ENCODE measurements at places on chromosomes 4 and X.

- no peak for DNase-seq
Measured at GRCh38 chr4:24382381-24382780, 202.0 kb downstream of the DHX15 start.

DNA sequence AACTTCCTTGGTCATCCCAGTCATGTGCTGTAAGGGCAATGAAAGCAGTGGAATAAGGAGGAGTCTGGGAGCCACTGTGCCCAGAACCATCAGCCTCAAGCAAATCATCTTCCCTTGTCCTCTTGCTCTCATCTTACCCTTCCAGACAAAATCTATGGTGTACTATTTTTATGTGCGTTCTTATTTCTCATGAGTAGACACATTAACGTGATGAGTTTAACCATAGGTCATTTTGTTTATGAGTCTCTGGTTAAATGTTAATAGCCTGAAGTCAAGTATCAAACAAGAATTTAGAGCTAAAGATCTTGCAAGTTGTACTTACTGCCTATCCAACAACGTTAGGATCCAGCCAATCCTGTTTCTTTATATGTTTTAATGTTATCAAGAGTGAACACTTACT, 495.3 kb downstream of the SPRY1 start:
- DNase-seq, result no peak

DNA sequence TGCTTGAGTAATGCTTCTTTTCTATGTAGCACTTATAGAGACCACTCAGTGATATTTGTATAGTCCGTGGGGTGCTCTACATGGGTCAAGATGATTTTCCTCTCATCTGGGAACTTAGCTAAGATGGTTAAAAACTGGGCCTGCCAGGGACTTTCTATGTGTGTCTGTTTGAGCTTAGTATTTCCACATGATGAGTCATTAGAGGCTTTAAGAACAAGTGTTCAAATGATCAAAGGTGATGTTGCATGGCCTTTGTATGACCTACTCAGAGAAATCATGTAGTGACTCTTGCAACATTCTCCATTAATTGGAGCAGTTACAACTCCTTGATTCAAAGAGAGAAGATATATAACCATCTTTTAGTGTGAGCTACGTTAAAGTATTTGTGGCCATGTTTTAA, 1480.5 kb upstream of the IGFBP7 start:
- DNase-seq, result no peak

DNA sequence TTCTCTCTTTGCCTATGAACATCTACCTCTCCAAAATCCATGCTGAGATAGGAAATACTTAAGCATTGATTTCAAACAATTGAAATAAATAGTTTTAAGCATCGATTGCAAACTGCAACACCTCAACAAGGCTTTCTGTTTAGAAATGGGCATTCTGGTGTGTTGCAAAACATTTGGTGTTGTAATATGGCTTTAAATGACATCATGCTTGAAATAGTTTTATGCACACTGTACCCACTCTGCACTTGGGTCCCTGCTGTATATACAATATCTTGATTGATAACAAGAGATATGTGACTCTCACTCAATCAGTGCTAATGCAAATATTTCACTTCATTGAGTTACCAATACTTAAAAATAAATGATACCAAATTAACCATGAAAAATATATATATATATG, 964.9 kb upstream of the GRIA3 start:
- DNase-seq, result no peak

GRCh38 chrX:37685381-37686359, at the start of gene XK:
TSS of gene XK (plus strand) at chrX:37685791. CDS start at chrX:37685962, 171 bp downstream.
- peak; percentile 17 for DNase-seq

DNA sequence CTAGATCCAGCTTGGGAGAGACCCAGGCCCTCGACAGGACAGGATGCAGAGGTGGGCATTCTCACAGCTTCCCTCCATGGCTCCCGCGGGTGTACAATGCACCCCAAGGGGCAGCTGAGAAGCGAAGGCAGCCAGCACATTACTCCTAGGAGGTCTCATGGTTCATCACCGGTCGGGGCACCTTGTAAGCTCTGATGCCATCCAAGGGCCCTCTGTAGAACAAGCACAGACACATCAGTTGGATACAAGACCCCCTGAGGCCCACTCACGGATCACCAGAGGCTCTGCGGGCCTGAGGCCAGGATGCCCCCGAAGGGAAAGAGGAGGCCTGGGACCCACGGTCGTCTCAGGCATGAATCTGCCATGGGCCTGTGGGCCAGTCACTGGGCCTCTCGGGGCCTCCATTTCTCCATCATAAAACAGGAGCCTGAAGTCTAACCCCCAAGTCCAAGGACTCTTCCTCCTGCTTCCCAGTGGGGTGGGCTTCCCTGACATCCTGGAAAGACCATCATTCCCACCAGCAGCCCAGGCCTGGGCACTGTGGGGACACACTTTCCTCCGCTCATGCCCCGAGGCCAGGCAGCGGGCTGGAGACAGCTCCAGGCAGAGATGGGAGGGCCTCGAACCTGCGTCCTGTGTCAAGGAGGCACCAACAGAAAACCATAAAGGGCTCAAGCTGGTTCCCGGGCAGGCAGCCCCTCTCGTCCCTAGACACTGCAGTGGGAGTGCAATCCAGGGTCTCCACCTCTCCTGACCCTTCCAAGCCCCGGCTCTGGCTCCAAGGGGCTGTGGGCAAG, 20.1 kb downstream of the HMX1 start:
- no peak for DNase-seq

DNA sequence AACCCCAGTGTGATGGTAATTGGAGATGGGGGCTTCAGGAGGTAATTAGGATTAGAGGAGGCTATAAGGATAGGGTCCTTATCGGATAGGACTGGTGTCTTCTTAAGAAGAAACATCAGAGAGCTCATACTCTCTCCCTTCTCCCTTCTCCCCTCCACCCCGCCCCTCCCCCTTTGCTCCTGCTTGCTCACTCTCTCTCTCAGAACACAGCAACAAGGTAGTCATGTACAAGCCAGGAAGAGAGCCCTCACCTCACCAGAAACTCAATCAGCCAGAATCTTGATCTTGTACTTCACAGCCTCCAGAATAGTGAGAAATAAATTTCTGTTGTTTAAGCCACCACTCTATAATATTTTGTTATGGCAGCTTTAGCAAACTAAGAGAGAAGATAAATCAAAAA, 4.5 kb downstream of the DDX60L start:
- DNase-seq, result peak; percentile 22

DNA sequence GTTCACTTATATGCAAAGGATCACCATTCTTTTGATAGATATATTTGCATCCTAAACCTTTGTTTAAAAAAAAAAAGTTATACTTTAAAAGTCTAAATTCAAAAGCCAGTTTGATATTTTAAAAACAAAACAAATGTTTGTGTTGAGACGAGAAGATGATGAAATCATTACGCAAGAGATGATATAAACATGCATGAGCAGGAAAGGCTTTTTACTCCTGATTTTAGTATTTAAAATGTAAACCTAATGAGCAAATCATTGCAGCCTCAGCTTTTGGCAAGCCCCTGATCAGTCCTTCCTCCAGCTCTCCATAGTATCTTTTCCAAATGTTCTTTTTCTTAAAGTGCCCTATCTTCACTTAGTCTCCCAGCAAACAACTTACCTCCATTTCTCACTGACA, 115.6 kb downstream of the ARAP2 start:
- no peak for DNase-seq

DNA sequence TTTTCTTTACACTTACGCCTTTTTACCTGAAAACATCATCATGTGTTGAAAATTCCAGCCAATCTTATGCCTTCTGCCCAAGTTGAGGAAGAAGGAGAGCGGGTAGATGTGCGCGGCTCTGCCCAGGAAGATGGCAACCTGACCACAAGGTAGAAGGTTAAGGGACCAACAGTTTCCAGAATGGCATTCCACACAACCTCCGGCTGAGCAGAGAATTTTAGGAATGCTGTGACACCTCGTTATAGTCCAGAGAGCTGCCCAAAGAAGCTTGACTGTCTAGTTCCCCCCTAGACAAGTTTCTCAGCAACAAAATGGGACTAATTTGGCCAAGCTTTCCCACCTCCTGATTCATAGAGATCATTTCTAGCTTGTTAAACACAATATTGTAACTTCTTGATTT, 75.1 kb downstream of the CHST7 start:
- no peak for DNase-seq

- DNase-seq, result no peak
Measured at GRCh38 chr4:25905371-25905770, 8.6 kb upstream of the SMIM20 start.

DNA sequence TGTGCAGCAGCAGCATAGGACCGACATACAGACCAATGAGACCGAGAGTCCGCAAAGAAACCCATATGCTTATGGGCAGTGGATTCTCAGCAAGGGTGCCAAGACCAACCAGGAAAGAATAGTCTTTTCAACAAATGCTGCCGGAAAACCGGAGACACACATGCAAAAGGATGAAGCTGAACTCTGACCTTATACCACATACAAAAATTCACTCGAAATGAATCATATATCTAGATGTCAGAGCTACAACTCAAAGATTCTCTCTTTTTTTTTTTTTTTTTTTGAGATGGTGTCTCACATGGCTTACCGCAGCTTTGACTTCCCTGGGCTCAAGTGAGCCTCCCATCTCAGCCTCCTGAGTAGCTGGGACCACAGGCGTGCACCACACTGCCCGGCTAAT, 16.0 kb upstream of the MXD4 start:
- no peak for DNase-seq

- peak; percentile 40 for DNase-seq
Measured at GRCh38 chrX:155048977-155049619, 21.8 kb downstream of the CMC4 start.

DNA sequence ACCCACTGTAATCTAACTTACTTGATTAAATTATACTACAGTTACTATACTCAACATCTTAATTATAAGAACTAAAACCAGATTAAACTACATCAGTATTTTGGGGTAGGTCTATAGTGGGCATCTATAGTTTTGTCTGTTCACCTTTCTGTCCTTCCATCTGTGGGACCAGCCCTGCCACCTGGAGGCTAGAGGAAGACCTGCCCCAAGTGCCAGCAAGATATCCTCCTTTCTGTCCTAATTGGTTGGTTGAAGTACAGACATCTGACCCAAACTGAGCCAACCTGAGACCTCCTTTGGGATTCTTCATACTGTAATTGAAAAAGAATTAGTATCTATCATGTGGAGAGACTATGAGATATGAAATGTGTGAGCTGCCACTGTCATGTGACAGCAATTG, 172.2 kb upstream of the TLL1 start:
- DNase-seq, result no peak

- DNase-seq, result no peak
Measured at GRCh38 chr4:101871962-101872676, 81.6 kb downstream of the BANK1 start.

GRCh38 chr4:87489678-87490077, 39.5 kb downstream of the SPARCL1 start:
- no peak for DNase-seq

- no peak for DNase-seq
Measured at GRCh38 chrX:131795442-131796229, 227.5 kb upstream of the STK26 start.

- peak; percentile 6 for DNase-seq
Measured at GRCh38 chr4:183455431-183456195, 11.2 kb downstream of the CDKN2AIP start.

DNA sequence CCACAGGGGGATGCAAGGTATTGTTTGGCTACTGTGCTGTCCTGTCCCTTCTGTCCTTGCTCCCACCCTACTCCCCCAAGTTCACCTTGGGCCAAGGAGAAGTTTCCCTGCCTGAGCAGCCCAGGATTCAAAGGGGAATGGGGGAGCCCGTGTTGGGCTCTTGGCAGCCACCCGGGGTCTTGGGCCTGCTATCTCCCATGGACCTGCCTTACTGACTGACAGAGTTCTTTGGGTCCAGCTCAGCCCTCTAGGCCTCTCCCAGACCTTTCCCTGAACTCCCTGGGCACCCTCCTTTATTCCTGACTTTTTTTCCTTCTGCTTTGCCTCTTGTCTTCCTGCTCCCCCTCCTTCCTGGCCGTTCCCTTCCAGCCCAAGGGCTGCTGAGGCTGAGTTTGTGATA, 67.4 kb downstream of the STARD8 start:
- DNase-seq, result no peak

DNA sequence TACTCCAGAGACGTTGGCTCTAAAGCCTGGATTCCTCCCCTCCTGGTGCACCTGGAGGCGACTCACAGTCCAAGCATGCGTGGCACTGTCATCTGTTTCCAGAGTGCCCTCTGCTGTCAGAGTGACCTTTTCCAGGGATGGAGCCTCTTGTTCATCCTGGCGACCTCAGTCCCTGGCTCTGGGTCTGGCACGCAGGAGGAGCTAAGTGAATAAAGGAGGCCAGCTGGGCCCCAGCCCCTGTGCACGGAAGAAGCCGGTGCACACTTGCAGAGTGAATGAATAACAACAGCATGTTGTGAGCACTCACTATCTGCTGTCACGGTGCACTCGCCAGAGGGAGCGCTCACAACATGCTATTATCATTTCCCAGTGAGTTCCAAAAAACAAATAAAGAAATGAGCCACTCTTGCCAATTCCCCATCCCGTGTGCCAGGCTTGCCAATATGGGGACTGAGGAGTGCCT, 27.8 kb upstream of the PSAPL1 start:
- no peak for DNase-seq

GRCh38 chrX:82813671-82814078, 694.4 kb upstream of the POU3F4 start:
- no peak for DNase-seq

- no peak for DNase-seq
Measured at GRCh38 chrX:4764888-4765287, 1051.4 kb upstream of the PRKX start.

- no peak for DNase-seq
Measured at GRCh38 chr4:188780028-188780427, 640.8 kb downstream of the TRIML1 start.

GRCh38 chr4:6893449-6894085, 16.1 kb upstream of the TBC1D14 start:
- DNase-seq, result no peak

- no peak for DNase-seq
Measured at GRCh38 chr4:25163196-25163595, 2.9 kb upstream of the SEPSECS start.

DNA sequence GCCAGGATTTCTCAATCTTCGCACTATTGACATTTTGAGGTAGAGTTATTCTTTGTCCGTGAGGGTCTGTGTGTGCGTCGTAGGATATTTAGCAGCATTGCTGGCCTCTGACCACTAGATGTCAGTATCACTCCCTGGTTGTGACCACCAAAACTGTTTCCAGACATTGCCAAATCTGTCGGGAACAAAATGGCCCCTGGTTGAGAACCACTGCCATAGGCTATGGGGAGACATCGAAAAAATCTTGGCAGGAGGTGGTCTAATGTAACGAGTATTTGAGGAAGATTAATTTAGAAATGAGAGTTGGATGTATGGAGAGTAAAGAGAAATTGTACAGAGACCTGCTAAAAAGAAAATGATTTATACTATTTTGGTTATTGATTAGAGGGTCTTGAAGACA, 108.4 kb downstream of the DOCK11 start:
- DNase-seq, result peak; percentile 34
